ENCODE measurements at places on chromosomes 2 and 18. TPM values are rescaled to one million over a fixed set of nuclear protein-coding genes. Genes with fewer than 3 reads are reported as not detected.

STAT4 gene
- total RNA-seq: 4.8 TPM

MSTN gene
- total RNA-seq: 31.1 TPM

CHRNG gene
- 19.5 TPM for total RNA-seq

USP34 gene
- 162 TPM for total RNA-seq

RGPD3 gene
- 1.1 TPM for total RNA-seq

MRPL19 gene
- 56.8 TPM for total RNA-seq

COLEC11 gene
- total RNA-seq: 0.92 TPM

ARHGAP28 gene
- 26.0 TPM for total RNA-seq

UGT1A8 gene
- 0.31 TPM for total RNA-seq

ELOA2 gene
- total RNA-seq: not detected

EFHD1 gene
- total RNA-seq: 4.9 TPM

RHBDD1 gene
- 43.6 TPM for total RNA-seq
